ENCODE measurements at places on chromosomes 16 and 17.

- no peak for DNase-seq
These were observed 15.7 kb upstream of the MAP3K14 start for GRCh38 chr17:45332505-45332904.

GRCh38 chr17:36544044-36544306 is 744 bp upstream of the GGNBP2 start:
- no peak for DNase-seq

DNA sequence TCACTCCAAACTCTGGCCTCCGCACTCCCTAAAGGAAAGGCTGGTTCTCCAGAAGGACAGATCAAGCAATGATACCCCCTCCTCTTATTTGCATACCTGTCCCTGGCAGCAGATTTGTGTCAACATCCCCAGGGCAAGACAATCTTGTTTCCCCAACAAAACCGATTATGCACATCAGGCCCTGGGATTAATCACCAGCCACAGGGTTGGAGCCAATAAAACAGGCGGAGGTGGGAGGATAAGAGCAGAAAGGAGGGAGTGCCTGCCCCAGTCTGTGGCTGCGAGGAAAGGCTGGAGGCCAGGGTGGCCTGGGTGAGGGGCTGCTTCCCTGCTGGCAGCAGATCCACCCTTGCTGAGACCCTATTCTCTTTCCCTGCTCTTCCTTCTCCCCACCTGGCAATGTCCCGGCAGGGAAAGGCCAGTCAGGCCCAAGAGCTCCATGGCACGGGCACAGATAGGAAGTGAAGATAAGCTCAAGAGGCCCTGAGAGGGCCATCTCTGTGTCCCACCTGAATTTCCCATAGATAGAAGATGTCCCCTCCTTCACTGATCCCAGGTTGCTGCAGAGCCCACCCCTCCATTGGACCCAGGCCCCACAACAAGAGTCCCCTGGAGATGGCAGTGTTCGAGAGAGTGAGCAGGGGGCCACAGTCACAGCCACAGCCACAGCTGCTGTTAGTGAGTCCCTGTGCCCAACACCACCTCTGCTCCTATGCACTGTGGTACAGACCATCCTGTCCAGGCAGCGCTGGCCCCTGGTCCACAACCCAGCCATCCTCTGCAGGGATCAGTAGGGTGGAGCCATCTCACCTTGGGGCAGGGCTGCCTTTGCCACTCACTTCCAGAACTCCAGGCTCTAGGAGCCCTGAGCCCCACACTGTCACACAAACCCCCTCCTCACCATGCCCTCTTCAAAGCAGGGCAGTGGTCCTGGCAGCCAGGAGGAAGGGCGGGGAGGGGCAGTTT is 137.5 kb downstream of the SDK2 start:
- no peak for DNase-seq

GRCh38 chr16:10946308-10946707 is 1.9 kb downstream of the CLEC16A start:
- no peak for DNase-seq
